ENCODE measurements at places on chromosomes 3 and 15.

DNA sequence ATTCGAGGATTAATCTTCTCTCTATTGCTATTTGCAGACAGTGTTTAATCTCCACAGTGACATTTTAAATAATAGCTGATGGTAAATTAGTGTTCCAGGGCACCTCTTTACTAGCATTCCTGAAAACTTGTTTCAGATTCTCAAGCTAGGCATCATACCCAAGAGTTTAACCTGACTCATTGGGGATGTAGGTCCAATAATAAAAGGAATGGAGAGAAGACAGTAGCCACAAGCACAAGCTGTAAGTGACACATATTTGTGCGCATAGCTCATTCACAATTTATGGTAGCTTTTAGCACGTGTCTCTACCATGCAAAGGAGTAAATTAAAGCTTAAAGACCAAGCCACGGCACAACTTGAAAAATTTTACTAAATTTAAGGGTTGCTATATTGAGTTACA, 171.3 kb upstream of the FAM3D start:
- no peak for DNase-seq

DNA sequence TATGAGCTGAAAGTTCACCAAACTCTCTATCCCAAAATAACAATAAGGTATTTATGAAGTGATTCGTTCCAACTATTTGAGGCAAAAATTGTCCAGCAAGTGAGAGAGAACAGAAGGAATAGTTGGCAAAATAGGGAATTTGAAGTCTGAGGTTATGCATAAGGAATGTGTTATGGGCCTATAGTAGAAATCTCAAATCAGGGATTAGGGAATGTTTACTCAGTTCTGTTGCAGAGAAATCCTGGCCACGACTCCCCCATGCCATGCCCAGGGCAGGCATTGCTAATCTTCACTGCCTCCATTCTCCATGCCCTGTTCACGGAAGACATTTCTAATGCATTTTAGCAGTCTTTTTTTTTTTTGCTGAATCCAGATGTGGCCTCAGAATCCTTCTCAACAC, 58.6 kb downstream of the FLNB start:
- no peak for DNase-seq

DNA sequence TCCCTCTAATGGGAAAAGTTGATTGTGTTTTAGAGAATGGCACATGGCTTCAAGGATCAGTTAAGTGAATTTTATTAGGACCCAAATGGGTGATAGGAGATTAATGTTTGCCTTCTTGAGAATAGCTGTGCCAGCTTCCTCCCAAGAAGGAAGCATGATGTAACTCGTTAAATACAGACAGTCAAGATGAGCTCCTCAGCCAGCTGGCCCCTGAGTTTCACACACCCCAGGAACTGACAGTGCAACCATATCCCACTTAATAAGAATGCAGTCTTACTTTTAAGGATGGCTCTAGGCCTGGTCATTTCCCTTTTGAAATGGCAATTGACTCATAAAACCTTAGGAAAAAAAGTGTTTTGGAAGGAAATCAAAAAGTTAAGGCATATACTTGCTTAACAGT, 472.8 kb upstream of the KCNMB2 start:
- DNase-seq, result no peak

DNA sequence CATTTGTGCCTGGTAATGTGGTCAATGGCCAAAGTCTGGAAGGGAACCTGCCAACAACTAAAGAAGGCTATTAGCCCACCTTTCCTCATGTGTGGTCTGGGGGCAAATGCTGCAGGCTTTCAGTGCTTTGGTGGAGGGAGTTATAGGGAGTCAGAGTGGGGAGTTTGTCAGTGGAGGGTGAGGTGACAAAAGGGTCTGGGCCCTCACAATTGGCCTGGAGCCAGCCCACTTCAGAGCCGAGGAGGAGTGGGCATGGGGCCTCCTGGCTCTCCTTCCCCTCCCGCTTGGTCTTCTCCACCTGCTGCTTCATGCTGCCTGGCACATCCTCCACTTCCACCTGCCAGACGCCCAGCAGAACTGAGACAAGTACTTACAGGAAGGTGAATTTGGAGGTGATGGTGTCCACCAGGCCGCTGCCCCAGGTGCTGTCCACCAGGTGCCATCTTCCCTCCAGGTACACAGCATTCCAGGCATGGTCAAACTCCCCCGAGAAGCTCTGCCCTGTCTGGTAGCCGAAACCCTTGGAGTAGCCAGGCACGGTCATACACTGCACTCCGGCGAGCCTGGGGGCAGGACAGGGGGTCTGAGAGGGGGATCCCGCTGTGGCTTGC, 40.9 kb downstream of the KY start:
- DNase-seq, result no peak

DNA sequence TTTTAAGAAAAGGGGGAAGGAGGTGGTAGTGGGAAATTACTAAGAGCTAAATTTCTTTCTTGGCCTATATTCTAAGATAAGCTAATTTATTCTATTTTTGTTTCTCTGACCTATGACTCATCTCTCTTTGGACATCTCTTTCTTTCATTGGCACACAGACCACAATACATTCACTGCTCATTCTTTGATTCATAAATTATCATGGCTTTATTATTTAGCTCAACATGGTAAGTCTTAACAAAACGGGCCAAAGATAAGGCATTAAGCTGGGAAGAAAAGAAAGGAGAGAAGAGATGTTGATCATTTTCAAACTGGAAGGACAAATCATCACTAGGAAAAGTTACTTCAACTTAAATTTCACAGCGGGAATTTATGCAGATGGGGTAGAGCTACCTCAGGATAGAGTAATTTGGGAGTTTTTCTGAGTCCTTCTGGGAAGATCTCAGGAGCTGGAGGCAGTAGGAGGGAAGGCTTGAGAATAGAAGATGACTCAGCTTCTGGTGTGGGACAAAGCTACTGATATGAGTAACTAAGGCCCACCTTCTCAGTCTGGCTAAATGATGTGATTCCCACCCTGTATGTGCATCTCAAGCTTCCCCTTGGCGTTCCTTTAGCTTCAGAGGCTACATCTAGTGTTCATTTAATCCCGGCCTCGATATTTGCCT, 7.5 kb upstream of the ALCAM start:
- DNase-seq, result no peak

DNA sequence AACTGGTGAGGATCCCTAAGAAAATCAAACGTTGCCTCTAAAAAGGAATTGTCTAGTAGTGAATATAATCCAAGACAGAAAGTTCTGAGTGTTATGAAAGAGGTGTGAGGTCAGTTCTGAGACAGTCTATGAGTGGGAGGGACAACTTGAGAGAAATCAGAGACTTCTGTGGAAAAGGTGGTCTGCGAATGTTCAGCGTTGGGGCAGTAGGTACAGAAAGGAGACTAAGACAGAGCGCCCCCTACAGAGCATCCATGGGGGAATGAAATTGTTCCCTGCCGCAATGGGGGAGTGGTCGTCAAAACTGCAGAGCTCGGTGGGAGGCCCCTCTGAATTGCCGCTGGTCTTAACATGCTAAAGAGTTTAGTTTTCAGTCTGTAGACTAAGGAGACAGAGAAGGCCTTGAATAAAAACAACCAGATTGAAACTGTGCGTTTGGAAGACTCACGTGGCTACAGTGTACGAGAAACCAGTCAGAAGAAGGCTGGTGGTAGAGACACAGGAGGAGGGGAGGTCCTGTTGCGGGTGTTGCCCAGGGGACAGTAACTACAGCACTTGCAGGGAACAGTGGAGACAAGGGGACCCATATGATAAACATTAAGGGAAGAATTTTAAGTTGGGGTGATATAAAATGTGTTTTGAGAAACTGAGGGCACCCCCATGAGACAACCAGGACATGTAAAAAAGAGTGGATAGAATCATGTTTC, 6.9 kb downstream of the TNIK start:
- no peak for DNase-seq

DNA sequence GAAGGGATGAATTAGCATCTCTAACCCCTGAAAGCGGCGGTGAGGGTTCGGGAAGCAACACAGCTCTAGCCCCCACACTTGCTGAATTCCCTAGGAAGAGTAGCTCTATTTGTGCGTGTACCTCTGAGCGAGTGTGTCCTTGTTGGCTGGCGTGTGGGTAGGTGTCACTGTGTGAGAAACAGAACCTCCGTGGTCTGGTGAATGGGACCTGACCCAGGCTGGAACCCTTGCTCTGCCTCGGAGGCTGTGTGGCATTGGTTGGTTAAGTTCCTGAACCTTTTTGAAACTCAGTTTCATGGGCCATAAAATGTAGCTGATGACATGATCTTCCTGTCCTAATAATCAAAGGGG, 414 bp upstream of the TMEM115 start:
- DNase-seq, result no peak
